ENCODE measurements at places on chromosomes 4 and X. TPM values are rescaled to one million over a fixed set of nuclear protein-coding genes. Genes with fewer than 3 reads are reported as not detected.

MBNL3 gene
- 0.53 TPM for total RNA-seq

TRIM61 gene
- total RNA-seq, result 1.1 TPM

CYSLTR1 gene
- total RNA-seq, result not detected

XK gene
- 0.15 TPM for total RNA-seq

GLOD5 gene
- not detected for total RNA-seq

Data from smooth muscle cell of the coronary artery (primary cell).